ENCODE measurements at places on chromosomes 11 and 22.

DNA sequence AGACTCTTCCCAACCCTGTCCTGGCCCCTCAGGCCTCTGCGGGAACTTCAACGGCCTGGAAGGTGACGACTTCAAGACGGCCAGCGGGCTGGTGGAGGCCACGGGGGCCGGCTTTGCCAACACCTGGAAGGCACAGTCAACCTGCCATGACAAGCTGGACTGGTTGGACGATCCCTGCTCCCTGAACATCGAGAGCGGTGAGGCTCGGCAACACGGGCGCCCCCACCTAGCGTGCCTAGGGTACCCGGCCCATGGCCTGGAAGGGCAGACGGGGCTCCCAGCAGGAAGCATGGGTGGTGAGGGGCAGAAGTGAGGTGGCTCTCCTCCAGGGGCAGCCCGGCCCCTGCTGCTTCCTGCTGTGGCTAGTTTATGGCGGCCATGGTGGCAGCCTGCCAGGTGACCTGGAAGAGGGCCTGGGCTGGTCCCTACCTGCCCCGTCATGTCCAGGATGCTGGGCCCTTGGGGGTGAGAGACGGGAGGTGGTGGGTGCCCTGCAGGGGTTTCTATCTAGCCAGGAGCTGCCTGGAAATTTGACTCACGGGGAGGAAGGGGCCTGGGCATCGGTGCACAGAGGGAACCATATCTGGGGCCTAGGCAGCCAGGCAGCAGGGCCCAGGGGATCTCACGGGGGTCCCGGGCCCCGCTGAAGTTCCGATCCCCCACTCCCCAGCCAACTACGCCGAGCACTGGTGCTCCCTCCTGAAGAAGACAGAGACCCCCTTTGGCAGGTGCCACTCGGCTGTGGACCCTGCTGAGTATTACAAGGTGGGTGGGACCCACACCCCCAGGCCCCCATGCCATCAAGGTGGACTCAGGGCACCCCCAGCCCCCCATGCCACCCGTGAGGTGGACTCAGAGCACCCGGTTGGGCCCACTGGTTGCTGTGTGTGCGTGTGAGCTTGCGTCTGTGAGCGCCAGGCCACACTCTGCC lies 9.2 kb downstream of the MUC2 start:
- no peak for DNase-seq
- no peak overlapping the region for H3K27ac ChIP-seq
- H3K4me1 ChIP-seq: no peaks in the 10 kb centered on the region
- no peaks in the 10 kb centered on the region for H3K27me3 ChIP-seq

DNA sequence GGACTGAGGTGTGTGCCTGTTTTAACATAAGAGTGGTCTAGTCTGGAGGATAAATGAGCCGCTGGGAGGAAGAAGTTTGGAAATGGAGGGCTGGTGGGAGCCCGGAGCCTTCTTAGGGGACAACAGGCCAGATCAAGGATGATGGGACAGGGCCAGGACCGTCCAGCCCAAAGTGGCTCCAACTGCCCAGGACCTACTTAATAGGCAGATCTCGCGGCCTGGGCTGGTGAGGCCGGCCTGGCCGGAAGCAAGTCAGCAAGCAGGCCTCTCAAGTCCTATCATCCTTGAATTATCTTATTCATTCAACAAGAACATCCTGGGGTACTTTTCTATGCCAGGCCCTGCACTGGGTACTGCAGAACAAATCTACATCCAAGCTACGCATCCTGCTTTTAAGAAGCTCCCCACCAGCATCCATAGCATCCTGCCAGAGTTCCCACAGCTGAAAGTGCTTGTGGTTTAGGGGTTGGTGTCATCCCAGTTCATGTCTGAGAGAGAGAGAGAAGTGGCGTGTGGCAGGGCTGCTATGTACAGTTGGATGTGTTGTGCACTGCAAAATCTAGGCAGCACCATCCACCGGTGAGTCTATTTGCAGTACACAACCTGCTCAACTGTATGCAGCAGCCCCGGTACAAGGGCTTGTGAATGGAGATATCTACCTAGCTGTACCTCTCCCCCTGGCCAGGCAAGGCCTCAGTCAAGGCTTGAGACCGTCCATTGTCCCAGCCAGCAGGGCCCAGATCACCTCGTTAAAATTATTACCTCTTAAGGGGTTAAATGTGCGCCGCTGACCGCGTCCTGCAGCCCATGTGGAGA lies 82.1 kb downstream of the FBLN1 start:
- DNase-seq: no peak
- H3K27me3 ChIP-seq: peaks cover 4% of the 10 kb centered on the region
- H3K4me1 ChIP-seq: peaks cover 11% of the 10 kb centered on the region
- H3K4me3 ChIP-seq: no peak overlapping the region

DNA sequence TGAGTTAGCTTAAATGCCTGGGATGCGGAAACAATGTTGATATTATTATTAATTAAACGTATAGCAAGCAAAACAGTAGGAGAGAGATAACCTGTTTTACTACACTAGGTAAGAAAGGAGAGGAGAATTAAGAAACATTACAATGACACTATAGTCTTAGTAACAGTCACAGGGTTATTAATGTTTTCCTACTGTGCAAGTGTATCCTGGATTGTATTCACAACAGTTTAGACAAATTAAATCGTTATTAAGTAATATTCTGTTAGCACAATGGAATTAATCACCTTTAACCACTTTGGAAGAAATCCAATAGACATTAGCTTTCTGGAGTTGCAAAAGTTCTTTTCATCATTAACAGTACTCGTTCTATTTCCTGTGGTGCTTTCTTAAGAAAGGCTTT lies 3.4 kb downstream of the FAM181B start:
- H3K4me3 ChIP-seq: no peak overlapping the region
- no peak for DNase-seq
- H3K36me3 ChIP-seq: peaks cover 2% of the 10 kb centered on the region
- H3K27ac ChIP-seq: no peak overlapping the region
- H3K4me1 ChIP-seq: peaks cover 16% of the 10 kb centered on the region

GRCh38 chr11:63851364-63851763 lies 12.5 kb downstream of the MARK2 start:
- DNase-seq: no peak
- H3K27me3 ChIP-seq: no peaks in the 10 kb centered on the region
- no peaks in the 10 kb centered on the region for H3K36me3 ChIP-seq
- H3K27ac ChIP-seq: peak overlapping the region; percentile 89
- H3K4me3 ChIP-seq: peak overlapping the region; percentile 70
- H3K4me1 ChIP-seq: peaks cover 77% of the 10 kb centered on the region

GRCh38 chr22:37256075-37256726 lies 12.1 kb upstream of the RAC2 start:
- no peaks in the 10 kb centered on the region for H3K27me3 ChIP-seq
- H3K27ac ChIP-seq: no peak overlapping the region
- peaks cover 20% of the 10 kb centered on the region for H3K4me1 ChIP-seq
- DNase-seq: no peak

GRCh38 chr22:27490080-27490479 lies 311.5 kb downstream of the MN1 start:
- no peaks in the 10 kb centered on the region for H3K4me1 ChIP-seq
- no peak overlapping the region for H3K27ac ChIP-seq
- no peak for DNase-seq
- H3K36me3 ChIP-seq: peaks cover 12% of the 10 kb centered on the region

GRCh38 chr11:47177229-47177845 lies 658 bp upstream of the ARFGAP2 start:
- H3K4me3 ChIP-seq: peak overlapping the region; percentile 98
- H3K4me1 ChIP-seq: peaks cover 48% of the 10 kb centered on the region
- DNase-seq: peak; percentile 62
- H3K27ac ChIP-seq: peak overlapping the region; percentile 99

DNA sequence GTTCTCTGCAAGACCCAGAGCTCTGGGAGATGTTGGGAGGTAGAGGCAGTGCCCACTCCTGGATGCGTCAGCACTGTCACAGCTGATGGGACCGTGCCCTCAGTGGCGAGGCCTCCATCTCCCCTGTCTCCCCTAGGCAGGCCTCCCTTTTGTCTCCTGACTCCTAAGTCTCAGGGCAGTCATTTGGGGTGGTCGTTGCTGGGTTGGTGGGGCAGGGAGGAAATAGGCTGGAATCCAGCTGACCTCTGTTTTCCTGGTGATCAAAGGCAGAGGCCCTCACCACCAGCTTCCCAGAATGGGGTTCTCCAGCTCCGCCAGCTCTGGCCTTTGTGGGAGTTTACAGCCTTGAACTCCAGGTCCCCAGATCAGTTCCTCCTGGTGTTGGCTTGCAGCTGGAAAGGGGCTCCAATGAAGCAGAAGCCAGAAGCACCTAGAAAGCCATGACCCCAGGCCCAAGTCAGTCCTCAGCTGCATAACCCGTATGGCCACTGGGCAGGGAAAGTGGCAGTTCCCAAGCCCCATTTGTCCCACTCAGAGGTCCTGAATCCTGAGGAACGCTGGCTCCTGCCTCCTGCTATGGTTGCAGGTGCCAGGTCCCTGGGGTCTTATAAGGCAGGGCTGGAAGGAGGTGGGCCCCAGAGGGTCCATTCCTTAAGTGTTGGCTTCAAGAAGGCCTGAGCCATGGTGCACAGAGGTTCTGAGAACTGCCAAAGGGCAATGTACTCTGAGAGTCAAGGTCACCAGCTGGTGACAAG lies 7.3 kb upstream of the FXYD2 start:
- DNase-seq: no peak
- H3K27me3 ChIP-seq: no peaks in the 10 kb centered on the region
- H3K27ac ChIP-seq: no peak overlapping the region
- no peak overlapping the region for H3K4me3 ChIP-seq
- peaks cover 52% of the 10 kb centered on the region for H3K4me1 ChIP-seq

DNA sequence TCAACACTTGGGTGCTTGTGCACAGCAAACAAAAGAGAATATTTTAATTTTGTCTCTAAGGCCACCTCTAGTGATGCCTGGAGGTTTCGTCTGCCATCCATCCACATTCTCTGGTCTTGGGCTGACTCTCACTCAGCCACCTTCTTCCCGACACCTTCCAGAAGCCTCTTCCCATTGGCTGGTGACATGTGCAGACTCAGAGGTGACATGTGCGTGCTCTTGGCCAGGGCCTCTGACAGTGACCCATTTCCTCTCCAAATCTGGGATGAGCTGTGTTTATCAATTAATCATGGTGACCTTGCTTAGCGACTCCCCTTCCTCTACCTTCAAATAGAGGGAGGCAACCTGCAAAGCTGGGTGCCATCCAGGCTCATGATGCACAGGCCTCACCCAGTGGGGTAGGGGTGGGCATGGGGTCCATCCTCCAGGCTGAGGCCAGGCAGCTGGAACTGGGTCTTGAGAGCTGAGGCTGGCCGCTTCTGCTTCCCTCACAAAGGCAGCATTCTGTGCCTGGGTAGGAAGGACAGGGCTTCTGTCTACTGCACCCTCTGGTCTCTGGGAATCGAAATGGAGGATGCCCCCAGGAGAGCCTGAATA lies 91.8 kb downstream of the DHCR7 start:
- H3K4me3 ChIP-seq: no peak overlapping the region
- no peak overlapping the region for H3K27ac ChIP-seq
- H3K4me1 ChIP-seq: no peaks in the 10 kb centered on the region
- no peak for DNase-seq
- H3K36me3 ChIP-seq: peaks cover 6% of the 10 kb centered on the region

GRCh38 chr11:11306855-11307254 lies 46.2 kb downstream of the CSNK2A3 start:
- H3K27ac ChIP-seq: no peak overlapping the region
- no peaks in the 10 kb centered on the region for H3K36me3 ChIP-seq
- no peak for DNase-seq
- H3K4me1 ChIP-seq: peaks cover 5% of the 10 kb centered on the region
- H3K27me3 ChIP-seq: no peaks in the 10 kb centered on the region
- no peak overlapping the region for H3K4me3 ChIP-seq

DNA sequence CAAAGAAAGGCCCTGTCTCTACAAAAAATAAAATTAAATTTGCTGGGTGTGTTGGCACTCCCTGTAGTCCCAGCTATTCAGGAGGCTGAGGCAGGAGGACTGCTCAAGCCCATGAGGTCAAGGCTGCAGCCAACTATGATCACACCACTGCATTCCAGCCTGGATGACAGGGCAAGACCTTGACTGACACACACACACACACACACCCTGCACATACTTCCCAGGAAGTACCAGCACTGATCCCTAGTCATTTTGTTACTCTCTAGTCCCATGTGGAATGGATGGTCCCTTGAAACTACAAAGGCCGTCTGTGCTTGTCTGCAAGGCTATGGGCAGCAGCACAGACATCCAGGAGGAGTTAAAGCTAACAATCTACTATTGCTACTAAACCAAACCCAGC lies 59.7 kb upstream of the CYP2D6 start:
- H3K36me3 ChIP-seq: no peaks in the 10 kb centered on the region
- no peak overlapping the region for H3K27ac ChIP-seq
- H3K4me3 ChIP-seq: no peak overlapping the region
- DNase-seq: no peak

DNA sequence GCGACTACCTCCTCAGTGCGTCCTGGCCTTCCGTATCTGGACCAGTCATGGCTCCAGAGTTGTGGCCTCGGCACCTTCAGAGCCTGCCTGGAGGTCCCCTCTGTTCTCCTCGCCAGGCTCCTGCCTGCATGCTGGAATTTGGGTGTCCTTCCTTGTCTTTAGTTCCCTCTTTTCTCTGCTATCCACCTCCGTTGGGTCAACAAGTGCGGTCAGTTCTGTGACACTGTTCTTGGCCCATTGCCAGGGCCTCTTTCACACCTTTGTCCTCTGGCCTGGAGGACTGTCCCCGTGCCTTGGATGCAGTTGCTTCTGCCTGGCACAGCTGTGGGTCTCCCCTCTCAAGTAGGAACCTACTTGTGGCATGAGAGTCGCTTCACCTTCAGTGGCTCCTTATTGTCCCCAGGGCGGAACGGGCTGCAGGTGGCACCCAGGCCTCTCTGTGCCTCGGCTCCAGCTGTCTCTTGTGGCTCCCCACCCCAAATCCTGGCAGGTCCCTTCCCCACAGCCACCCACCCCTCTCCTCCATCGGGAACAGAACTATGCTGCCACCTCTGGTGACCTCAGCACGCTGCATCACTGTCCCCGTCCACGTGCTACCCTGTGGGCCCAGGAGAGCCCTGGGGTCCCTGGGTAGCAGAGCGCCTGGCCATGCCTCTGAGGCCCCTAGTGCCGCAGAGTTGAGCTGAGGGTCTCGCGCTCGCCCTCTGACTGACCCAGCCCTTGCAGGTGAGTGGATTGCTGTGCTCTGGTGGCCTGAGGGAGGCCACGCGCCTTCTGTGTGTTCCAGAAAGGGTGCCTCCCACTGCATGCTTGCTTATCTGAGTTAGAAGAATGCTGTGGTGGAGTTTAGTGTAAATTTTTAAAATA lies 4.7 kb downstream of the DGCR8 start:
- peaks cover 48% of the 10 kb centered on the region for H3K36me3 ChIP-seq
- DNase-seq: no peak
- H3K27ac ChIP-seq: no peak overlapping the region

DNA sequence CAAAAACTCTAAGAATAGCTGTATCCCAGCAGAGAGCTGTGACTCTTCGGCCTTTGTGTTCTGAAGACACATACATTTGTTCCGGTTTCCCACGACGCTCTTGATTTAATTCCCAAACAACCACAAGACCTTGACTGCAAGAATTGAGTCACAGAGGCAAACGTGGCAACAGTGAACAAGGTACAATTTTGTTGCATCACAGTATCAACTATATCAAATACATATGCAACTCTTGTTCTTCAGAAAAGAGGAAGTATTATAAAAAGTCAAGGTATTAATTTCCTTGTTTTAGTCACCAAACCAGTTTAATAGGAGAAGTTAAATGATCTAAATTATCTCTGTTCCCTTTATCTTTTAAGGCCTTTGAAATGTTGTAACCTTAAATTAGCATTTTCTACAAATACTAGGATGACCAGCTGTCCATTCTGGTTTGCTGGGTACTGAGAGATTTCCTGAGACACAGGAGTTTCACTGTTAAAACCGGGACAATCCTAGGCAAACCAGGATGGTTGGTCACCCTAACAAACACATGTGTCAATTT lies 11.1 kb downstream of the HPS5 start:
- peaks cover 19% of the 10 kb centered on the region for H3K4me1 ChIP-seq
- no peaks in the 10 kb centered on the region for H3K27me3 ChIP-seq
- H3K36me3 ChIP-seq: no peaks in the 10 kb centered on the region
- H3K27ac ChIP-seq: peak overlapping the region; percentile 64

- no peak overlapping the region for H3K27ac ChIP-seq
- no peaks in the 10 kb centered on the region for H3K36me3 ChIP-seq
- peaks cover 53% of the 10 kb centered on the region for H3K27me3 ChIP-seq
- no peak for DNase-seq
- H3K4me3 ChIP-seq: no peak overlapping the region
Measured at GRCh38 chr11:134474070-134474860, 62.2 kb upstream of the B3GAT1 start.

Data from naive thymus-derived CD8-positive, alpha-beta T cell (primary cell).